Hippocampal formation (tissue), 2 donors: ENCODE measurements at places on chromosomes 3 and 15.

GRCh38 chr3:42864321-42864950, 11.2 kb downstream of the CYP8B1 start:
- DNase-seq, result no peak

GRCh38 chr3:64082411-64082810, 59.1 kb upstream of the PSMD6 start:
- no peak for DNase-seq

- no peak for DNase-seq
These were observed 193.3 kb upstream of the ZNF717 start for GRCh38 chr3:75978686-75979085.

GRCh38 chr3:53170325-53171063, 9.5 kb downstream of the PRKCD start:
- no peak for DNase-seq

GRCh38 chr3:115937054-115937453, 313.7 kb downstream of the GAP43 start:
- no peak for DNase-seq
